ENCODE measurements at places on chromosomes 12 and 14. TPM values are rescaled to one million over a fixed set of nuclear protein-coding genes. Genes with fewer than 3 reads are reported as not detected.

Gene OR6C6
- not detected for total RNA-seq

Gene TMEM52B
- total RNA-seq = not detected

Gene RACGAP1
- total RNA-seq = 51.6 TPM

Gene MAPKAPK5
- total RNA-seq = 38.9 TPM

Gene SDR9C7
- not detected for total RNA-seq

Gene USP44
- total RNA-seq = 0.81 TPM

Gene DIO2
- total RNA-seq = 0.19 TPM

Gene P2RX2
- not detected for total RNA-seq

Gene CYP27B1
- 0.32 TPM for total RNA-seq
